ENCODE measurements at places on chromosomes 1 and 21.

DNA sequence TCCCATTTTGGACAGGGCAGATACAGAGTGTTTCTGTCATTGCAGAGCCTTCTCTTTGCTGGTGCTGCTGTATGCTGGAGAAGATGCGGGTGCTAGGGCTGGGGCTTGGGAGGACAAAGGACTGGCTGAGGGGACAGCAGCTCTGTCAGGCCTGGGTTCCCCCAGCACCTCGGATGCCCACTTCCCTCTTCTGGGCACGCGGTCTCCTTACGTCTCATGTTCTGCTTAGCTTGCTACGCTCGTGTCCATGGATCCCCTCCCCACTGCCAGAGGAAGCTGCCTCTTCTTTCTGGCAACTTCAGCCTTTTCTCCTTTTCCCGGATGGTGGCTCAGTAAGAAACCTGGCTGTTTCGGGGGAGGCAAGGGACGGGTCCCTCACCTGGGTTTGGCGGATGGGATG, 75.7 kb downstream of the ARHGEF10L start:
- no peak for DNase-seq

- DNase-seq: no peak
Observed at GRCh38 chr21:33732038-33732437, 89.7 kb downstream of the ITSN1 start.

GRCh38 chr21:45033791-45034555, 40.4 kb upstream of the ADARB1 start:
- DNase-seq: no peak

- no peak for DNase-seq
Observed at GRCh38 chr1:59007429-59007819, 223.6 kb upstream of the JUN start.

- DNase-seq: peak; percentile 8
Observed at GRCh38 chr1:200628223-200628881, 7.8 kb upstream of the KIF14 start.

GRCh38 chr1:89631816-89632656, 884 bp upstream of the LRRC8C start:
- no peak for DNase-seq

DNA sequence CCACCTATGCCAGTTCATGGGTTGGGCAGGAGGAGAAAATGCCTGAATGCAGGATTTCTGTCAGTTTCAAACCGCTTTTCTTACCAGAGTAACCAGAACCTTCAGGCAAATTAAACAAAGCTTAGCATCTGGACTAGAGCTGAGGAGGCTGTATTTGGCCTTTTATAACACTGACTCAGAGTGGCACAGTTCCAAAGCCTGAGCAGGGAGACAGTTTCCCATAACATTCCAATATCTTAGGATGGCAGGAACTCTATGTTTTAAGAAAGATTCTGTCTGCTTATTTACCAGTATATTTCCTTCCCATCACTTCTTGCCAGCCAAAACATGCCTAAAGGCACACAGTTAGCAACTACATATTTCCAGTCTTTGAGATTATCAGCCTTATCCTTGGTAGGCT, 46.8 kb downstream of the UBR4 start:
- DNase-seq: no peak

- no peak for DNase-seq
Observed at GRCh38 chr1:214476229-214476985, 75.0 kb downstream of the PTPN14 start.

- no peak for DNase-seq
Observed at GRCh38 chr1:226217273-226217672, 6.2 kb upstream of the MIXL1 start.

GRCh38 chr1:26318338-26319064, 743 bp downstream of the CD52 start:
- peak; percentile 26 for DNase-seq

GRCh38 chr1:163922743-163923201, 601.0 kb downstream of the NUF2 start:
- no peak for DNase-seq

GRCh38 chr1:167294528-167294927, 73.8 kb downstream of the POU2F1 start:
- DNase-seq: no peak

- DNase-seq: no peak
Observed at GRCh38 chr1:24426744-24427544, 11.3 kb downstream of the NIPAL3 start.

DNA sequence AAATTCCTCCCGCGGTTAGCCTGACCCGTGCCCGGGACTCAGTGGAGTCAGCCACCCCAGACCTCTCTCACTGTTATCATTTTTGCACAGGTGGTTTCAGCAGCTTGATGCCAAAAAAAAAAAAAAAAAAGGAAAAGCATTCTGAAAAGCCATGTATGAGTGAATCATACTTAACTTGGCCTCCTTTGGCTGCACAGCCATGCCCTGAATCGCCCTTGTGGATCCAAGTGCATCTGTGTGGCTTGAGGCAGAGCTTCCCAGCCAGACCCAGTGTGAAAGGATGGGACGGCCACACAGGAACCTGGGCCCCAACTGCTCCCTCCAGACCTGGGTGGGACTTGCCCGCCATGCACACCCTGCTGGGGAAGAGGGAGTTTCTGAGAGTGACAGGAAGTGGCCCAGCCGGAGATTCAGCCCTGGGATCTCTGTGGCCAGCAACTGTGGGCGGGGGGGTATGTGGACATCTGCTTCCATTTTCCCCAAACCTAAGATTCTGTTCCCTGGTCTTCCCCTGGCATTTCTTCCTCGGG, 8.6 kb downstream of the YBEY start:
- no peak for DNase-seq

- DNase-seq: no peak
Observed at GRCh38 chr1:231069333-231069732, 29.3 kb upstream of the FAM89A start.

DNA sequence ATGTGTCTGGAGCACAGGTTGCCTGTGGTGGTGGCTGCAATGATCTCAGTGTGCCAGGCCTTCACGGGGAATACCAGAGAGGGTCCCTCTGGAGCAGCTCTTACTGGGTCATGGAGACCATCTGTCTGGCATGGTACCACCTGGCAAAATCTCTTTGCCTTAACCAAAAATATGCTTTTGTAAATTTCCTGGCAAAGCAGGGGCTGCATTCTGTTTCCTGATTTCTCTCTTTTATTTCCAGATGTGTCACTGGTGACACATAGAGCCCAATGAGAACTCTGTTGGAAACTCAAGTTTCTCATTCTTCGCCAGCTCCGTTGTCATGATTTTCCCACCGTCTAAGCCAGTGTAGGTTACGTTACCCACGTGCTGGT, 136.5 kb downstream of the FGGY start:
- DNase-seq: no peak

GRCh38 chr1:42846257-42847110, at the start of gene ZNF691:
TSS of gene ZNF691 (plus strand) at chr1:42846613. CDS start at chr1:42849659, 3,046 bp downstream.
- peak; percentile 87 for DNase-seq

- DNase-seq: peak; percentile 80
Observed at GRCh38 chr1:205255941-205256780, 28.4 kb downstream of the TMCC2 start.

DNA sequence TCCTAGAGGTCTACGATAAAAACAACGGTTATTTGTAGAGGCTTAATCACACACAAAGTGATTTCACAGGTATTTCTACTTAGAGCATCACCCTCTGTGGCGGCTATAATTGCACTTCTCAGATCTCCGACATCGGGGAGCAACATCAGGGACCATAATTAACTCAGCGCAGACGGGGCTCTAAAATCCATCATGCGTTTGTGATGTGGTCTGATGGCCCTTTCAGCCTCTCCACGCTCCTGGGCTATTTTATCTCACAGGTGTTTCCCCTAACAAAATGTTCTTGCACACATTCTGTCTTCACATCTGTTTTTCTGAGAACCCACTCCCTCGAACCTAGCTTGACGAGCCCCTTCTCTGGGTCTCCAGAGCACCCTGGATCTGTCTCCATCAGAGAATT, 146.3 kb upstream of the DUSP10 start:
- no peak for DNase-seq

GRCh38 chr1:225388372-225388771, 39.5 kb downstream of the LBR start:
- DNase-seq: no peak

- DNase-seq: no peak
Observed at GRCh38 chr21:35350965-35351364, 301.9 kb upstream of the RUNX1 start.

- DNase-seq: no peak
Observed at GRCh38 chr1:116128664-116129063, 17.5 kb downstream of the MAB21L3 start.

GRCh38 chr1:1393428-1393827, 5.7 kb downstream of the CCNL2 start:
- DNase-seq: no peak

- DNase-seq: no peak
Observed at GRCh38 chr1:64192290-64192689, 11.1 kb upstream of the UBE2U start.
